ENCODE measurements at places on chromosomes 1 and 21.

DNA sequence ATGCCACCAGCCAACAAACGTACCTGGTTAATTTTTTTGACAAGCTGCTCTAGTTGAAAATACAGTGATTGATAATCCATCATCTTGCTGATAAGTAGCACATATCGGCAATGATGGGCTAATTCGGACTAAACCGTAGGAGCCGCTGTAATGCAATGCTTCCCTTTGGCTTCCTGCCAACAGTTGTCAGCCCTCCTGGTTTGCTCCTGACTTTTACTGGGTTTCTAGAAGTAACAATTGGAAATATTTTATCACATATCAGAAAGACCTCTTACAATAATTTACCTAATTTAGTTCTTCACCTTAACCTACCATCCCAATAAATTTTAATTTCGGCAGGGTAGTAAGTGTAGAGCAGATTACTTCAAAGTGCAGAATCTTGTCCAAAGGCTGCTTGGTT is 148.5 kb downstream of the DHRS3 start:
- no peak for DNase-seq

DNA sequence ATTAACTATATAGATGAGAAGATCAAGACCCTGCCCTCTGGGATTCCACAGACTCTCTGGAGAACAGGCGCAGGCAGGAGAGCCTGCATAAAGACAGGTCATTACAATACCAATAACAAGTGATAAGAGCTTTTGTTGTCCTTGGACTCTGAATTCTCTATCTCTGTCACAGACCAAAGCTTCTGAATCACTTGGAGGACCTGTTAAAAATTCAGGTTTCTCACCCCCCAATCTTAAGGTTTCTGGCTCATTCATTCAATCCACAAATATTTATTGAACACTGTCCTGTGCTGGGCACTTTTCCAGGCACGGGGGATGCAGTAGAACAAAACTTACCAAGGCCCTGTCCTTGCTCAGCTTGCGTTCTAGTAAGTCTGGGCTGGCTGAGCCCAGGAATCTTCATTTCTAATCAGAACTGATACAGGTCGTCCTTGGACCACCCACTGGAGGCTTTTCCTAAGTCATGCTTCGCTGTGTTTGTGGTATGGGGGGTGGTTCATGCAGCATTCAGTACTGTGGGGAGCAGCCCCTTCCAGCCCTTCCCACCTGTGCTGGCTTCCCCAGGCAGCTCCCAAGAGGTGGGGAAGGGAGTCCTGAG is 1.4 kb downstream of the EFNA4 start:
- DNase-seq, result no peak

DNA sequence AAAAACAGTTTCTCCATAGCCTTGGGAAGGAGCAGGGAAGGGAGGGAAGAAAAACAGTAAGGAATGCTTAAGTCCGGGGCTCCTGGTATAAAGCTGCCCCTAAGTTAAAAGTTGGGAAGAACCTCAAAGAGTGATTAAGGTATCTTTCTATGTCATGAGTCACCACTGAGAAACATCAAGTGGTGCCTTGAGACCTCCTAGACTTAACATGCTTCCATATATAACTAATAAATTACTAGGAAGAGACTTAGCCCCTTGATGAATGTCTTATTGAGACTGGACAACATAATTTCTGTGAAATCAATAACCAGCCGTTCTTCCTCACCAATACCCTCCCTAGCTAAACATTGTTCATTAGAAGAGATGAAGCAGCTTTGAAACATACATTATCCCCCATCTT is 121.8 kb upstream of the SLC44A3 start:
- DNase-seq, result no peak

DNA sequence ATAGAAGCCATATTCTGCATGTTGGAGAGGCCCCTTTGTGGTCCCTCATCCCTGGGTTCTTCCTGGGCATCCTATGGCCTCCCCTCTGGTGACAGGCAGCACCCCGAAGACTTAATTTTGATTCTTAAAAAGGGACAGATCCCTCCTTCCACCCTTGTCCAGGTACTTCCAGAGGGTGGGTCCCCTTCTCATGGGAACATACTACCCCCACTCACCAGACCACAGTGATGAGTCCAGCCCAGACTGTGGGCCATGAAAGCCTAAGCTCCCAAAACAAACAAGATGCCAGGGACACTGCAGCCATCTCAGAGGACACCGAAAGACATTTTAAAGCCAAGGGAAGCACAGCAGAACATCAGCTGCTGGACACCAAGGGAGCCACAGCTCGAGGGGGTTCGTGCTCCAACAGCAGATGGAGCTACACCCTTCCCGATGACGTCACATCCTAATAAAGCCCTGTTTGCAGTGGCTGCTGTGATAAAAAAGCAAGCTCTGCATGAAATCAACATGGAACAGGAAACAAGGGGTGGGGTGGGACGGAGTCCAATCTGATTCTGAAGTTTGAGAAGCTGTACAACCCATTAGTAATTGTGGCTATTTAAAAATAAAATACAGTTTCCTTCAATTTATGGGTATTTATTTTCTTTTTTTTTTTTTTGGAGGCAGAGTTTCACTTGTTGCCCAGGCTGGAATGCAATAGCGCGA is 32.4 kb downstream of the GNB1 start:
- no peak for DNase-seq

DNA sequence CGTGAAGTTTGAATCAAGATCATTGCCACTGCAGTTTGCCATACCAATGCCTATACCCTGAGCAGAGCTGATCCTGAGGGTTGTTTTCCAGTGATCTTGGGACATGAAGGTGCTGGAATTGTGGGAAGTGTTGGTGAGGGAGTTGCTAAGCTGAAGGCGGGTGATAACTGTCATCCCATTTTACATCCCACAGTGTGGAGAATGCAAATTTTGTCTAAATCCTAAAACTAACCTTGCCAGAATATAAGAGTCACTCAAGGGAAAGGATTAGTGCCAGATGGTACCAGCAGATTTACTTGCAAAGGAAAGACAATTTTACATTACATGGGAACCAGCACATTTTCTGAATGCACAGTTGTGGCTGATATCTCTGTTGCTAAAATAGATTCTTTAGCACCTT is 78.6 kb downstream of the FMN2 start:
- no peak for DNase-seq

GRCh38 chr1:231566496-231566895 is 38.0 kb downstream of the TSNAX start:
- DNase-seq, result no peak

DNA sequence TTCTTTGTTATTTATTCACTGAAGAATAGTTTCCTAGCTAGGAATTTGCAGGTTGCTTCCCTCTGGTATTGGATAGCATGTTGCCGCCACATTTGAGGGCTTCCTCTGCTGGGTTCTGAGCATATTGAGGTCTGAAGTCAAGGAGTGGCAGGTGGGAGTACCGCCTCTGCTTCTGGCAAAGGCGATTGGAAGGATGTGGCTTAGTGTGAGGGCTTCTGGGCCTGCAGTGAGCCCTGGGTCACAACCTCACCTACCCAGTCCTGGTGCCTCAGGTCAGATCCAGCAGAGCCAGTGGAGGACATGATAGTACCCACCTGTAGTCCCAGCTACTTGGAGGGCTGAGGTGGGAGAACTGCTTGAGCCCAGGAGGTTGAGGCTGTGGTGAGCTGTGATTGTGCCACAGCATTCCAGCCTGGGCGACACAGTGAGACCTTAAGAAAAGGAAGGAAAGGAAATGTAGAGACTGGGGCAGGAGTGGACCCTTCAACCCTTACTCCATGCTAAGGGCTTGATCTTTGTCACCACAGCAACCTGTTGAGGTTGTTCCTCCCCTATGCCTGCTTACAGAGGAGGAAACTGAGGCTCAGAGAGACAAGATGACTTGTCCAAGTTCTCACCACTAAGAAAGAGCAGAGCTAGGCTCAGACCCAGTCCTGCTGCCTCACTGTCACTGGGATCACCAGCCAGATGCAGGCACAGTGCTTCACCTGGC is 22.8 kb downstream of the A3GALT2 start:
- DNase-seq, result peak; percentile 27

DNA sequence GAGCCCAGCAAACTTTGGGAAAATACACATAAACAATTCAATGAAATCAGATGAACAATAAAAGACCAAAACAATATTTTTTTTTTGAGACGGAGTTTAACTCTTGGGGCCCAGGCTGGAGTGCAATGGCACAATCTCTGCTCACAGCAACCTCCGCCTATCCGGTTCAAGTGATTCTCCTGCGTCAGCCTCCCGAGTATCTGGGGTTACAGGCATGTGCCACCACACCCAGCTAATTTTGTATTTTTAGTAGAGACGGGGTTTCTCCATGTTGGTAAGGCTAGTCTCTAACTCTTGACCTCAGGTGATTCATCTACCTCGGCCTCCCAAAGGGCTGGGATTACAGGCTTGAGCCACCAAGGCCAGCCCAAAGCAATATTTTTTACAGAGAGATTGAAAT is 1588.5 kb downstream of the BRINP3 start:
- DNase-seq, result no peak

DNA sequence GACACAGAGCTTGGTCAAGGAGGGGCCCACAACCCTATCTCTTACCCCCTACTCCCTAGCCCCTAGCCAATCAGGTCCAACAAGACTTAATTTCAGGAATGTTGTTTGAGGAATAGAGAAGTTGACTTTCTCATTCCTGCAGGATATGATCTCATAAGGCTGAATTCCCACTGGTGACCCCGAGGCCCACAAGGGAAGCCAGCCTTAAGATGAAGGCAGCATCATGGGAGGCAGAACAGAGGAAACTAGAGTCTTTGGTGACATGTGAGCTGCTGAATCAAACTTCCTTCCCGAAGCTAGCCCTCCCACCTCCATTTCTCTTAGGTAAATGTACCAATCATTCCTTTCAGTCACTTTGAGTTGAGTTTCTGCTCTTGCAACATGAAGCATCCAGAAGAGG is 9.1 kb upstream of the PDIK1L start:
- DNase-seq, result no peak

DNA sequence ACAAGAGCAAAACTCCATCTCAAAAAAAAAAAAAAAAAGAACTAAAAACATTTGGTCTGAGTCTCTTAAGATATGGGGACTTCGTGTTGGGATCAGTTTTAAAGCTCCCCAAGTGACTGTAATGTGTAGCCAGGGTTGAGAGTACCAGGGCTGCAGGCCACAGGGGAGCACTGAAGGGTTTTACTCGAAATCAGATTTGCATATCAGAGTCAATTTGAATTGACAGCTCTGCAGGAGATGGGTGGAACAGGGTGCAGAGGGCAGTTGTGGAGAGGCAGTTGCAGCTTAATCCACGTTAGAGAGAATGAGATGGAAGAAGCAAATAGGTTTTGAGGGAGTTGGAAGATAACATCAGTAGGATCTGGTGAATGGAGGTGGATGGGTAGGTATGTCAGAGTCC is 20.6 kb upstream of the ELOA start:
- DNase-seq, result no peak

DNA sequence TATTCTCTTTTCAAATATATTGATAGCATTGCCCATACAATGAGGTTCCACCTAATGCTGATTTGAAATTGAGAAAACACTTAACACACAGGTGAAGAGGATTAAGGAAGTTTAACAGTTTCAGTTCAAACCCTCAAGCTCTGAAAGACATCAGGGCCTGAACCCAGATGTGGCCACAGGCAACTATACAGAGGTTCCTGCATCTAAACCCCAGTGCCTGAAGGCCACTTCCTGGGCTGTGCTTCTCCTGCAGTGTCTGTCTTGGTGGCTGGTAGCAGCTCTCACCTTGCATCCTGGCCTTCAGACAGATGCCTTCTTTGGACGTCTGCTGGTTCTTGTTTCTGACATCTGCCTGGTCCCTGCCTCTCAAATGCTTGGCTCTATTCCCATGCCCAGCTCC is 25.1 kb upstream of the NGF start:
- no peak for DNase-seq

- DNase-seq, result no peak
Observed at GRCh38 chr1:23389837-23390321, 20.2 kb upstream of the ZNF436 start.

- DNase-seq, result no peak
Observed at GRCh38 chr21:38280454-38280853, 23.7 kb downstream of the KCNJ15 start.

DNA sequence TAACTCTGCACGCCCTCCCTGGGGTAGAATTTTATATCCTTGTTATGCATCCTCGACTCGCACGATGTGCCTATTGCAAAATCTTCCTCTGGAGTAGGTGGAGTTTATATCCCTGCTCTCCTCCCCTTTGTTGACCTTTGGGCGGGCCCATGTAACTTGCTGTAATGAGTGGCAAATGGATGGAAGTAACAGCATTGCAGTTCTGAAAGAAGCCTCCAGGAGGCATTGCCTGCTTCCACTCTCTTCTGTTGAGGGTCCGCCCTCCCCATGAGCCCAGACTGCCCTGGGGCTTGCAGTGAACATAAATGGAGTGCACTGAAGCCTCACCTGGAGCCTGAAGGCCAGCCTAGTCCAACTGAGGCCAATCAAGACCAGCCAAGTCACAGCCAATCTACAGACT is 62.2 kb upstream of the GRIK3 start:
- no peak for DNase-seq

- no peak for DNase-seq
Observed at GRCh38 chr1:3714284-3714741, 37.9 kb upstream of the CCDC27 start.
